ENCODE measurements at places on chromosomes 1 and 21.

- DNase-seq: no peak
Observed at GRCh38 chr1:29052941-29053340, 70.8 kb downstream of the TMEM200B start.

GRCh38 chr1:8097077-8097799 is 71.1 kb upstream of the ERRFI1 start:
- DNase-seq: no peak

DNA sequence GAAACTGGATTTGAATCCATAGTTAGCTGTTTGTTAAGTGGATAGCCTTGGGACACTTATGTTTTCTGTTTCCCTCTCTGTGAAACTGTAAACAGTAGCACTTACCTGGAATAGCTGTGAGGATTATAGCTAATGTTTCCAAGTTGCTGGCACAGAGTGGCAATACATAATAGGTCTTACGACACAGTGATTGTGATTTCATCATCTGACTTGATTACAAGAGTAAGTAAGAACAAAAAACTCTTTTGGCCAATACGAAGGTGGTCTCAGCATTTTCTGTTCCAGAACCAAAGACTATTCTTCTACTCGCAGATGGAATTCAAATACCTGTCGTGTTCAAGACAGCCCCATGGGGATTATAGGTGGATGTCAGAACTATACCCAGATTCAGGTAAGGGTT is 2.1 kb downstream of the C8B start:
- no peak for DNase-seq

DNA sequence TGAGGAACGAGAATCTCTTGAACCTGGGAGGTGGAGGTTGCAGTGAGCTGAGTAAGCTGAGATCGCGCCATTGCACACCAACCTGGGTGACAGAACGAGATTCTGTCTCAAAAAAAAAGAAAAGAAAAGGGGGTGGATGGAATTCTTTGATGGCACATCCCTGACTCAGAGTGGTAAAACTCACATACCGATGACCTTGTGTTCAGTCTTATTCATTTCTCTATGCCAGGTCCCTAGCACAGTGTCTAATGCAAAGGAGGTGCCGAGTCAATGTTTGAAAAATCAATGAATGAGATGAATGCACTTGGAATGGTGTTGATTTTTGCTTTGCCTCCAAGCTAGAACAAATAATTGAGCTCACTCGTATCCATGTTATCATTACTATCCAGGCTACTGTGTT is 18.5 kb upstream of the FAM20B start:
- DNase-seq: no peak

- no peak for DNase-seq
Observed at GRCh38 chr1:215146240-215146975, 63.9 kb downstream of the KCNK2 start.

All from activated naive CD4-positive, alpha-beta T cell (primary cell).